Calu3 (cell line): ENCODE measurements at places on chromosomes 3 and 15.

- no peak for DNase-seq
Observed at GRCh38 chr3:127701280-127701911, 28.6 kb downstream of the ABTB1 start.

GRCh38 chr15:92974183-92974915 is 74.2 kb downstream of the CHD2 start:
- no peak for DNase-seq

- no peak for DNase-seq
Observed at GRCh38 chr3:77707281-77707680, 667.4 kb downstream of the ROBO2 start.

DNA sequence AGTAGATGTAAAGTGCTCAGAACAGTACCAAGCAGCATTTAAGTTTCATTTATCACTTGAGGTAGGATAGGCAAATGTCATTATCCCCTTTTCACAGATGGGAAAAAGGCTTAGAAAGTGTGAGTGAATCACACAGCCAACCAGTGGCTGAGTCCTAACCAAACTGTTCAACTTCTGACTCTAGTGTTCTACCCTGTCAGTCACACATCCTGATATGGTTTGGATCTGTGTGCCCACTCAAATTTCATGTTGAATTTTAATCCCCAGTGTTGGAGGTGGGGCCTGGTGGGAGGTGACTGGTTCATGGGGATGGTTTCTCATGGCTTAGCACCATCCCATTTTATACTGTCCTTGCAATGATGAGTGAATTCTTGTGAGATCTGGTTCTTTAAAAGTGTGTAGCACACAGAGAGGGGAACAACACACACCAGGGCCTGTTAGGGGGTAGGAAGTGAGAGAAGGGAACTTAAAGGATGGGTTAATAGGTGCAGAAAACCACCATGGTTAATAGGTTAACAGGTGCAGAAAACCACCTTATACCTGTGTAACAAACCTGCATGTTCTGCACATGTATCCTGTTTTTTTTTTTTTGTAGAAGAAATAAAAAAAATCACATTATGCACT is 304.7 kb downstream of the SUCLG2 start:
- no peak for DNase-seq

- DNase-seq: no peak
Observed at GRCh38 chr3:61912158-61912557, 350.8 kb downstream of the PTPRG start.

- DNase-seq: no peak
Observed at GRCh38 chr3:197010556-197011351, 18.9 kb downstream of the MELTF start.

DNA sequence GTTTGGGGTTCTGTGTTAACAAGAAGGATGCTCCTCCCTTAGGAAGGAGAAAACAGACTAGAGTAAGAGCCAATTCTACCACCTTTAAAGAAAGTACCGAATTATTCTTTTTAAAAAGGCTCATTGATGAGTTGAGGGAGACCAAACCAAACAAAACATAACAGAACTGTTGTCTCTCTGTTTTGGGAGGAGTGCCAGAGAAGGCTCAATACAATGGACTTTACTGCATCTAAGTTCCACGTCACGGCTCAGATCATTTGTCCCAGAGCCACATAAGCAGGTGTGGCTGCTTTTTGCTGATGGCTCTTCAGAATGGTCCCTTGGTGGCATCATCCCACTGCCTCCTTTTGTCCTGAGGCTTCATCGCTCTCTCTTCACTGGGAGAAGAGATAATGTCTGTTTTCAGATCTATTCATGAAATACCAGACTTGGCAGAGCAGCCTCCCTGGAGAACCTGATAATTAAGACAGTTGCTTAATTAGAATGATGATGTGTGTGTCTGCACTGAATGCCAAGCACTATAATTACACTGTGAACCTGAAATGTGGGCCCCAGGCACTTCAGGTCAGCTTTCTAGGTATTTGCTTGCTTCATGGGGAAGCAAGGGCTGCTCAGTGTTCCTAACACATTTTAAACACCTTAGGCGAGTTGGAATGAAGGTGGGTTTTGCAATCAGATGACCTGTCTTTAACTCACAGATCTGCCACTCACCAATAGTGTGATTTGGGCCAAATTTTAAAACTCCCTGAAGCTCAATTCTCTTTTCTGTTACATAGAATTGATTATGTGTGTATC is 335.2 kb upstream of the MCTP2 start:
- no peak for DNase-seq

GRCh38 chr3:140636406-140637138 is 41.3 kb upstream of the TRIM42 start:
- peak; percentile 30 for DNase-seq

- peak; percentile 78 for DNase-seq
Observed at GRCh38 chr3:132417695-132418411, 551 bp downstream of the DNAJC13 start.

GRCh38 chr15:33639978-33640377 is 328.3 kb upstream of the CHRM5 start:
- no peak for DNase-seq

- DNase-seq: no peak
Observed at GRCh38 chr15:60001610-60002527, 2.2 kb upstream of the FOXB1 start.

GRCh38 chr15:70420086-70420947 is 322.6 kb upstream of the TLE3 start:
- no peak for DNase-seq

- DNase-seq: no peak
Observed at GRCh38 chr3:50509715-50510114, 6.3 kb upstream of the CACNA2D2 start.

DNA sequence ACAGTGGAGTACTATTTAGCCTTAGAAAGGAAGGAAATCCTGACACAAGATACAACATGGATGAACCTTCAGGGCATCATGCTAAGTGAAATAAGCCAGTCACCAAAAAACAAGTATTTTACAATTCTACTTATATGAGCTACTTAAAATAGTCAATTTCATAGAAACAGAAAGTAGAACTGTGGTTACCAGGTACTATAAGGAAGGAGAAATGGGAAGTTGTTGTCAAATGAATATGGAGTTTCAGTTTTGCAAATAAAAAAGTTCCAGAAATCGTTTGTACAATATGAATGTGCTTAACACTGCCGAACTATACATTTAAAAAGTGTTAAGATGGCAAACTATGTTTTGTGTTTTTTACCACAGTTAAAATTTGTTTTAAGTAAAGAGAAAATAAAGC is 26.8 kb downstream of the TRANK1 start:
- no peak for DNase-seq

DNA sequence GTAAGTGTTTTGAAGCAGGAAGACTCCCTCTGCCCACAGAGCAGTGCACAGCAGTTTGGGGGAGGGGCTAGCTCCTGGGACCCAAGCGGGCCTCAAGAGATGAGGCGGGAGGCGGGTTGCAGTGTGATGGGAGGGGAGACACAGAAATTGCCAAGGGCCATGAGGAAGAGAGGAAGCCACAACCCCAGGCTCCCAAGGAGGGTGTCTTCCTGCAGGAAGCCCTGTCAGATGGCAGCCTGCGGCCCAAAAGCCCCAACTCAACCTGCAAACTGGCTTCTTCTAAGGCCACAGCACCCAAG is 7.3 kb upstream of the ISLR2 start:
- no peak for DNase-seq

DNA sequence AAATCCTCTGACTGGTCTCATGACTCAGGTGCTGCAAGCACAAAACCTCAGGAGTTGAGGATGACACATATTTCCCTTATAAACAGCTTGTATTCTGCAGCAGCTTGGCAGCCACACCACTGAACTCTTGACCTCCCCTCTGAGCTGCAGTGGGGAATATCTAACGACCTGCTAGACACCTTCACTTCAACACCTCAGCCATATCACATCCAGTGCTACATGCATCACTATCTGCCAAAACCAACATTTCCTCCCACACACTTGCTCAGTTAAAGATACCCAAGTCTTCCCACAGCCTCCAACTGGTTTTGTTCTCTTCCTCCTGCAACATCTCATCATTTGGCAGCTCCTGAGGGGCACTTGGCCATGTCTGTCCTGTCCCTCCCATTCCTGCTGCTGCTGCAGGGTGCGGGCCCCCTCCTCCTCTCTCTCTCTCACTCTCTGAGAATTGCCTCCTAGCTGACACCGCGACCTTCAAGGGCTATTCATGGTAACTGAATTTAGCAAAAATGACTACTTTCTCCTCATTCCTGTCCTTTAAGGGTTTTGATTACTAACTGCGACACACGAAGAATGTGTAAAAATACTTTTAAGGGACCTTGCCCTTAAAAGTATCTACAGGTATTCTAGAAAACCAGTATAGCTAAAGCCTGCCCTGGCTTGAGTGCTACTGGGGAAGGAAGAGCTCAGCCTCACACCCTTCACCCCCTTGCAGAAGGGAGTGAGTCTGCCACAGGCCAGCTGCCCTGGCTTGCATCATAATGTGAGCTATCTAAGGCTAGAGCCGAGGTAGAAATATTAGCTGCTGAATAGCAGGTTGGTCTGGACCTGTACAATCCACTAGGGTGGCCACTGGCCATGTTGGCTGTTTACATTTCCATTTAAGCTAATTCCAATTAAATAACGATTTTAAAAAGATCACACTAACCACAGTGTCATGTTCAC is 5.0 kb upstream of the CCR9 start:
- no peak for DNase-seq

GRCh38 chr15:28913171-28913765 is 27.5 kb downstream of the APBA2 start:
- DNase-seq: no peak

GRCh38 chr3:45084361-45084760 is 58.3 kb downstream of the CLEC3B start:
- no peak for DNase-seq

DNA sequence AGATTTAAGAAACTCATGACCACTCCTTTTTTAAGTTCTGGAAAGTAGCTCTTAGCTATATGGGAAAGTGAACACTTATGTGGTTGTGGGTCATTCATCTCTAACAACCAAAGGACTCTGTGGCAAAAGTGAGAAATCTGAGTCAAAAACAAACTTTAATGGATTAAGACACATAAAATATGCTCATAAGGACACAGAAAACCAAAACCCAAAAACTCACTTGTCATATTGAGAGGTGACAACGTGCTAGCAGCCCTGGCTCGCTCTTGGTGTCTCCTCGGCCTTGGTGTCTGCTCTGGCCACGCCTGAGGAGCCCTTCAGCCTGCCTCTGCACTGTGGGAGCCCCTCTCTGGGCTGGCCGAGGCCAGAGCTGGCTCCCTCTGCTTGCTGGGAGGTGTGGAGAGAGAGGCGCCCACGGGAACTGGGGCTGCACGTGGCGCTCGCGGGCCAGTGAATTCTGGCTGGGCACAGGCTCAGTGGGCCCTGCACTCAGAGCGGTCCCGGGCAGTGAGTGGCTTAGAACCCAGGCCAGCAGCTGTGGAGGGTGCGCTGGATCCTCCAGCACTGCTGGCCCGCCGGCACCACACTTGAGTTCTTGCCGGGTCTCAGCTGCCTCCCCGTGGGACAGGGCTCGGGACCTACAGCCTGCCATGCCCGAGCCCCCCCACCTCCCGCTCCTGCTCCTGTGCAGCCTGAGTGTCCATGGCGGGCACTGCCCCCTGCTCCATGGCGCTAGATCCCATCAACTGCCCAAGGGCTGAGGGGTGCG is 30.3 kb upstream of the SKIL start:
- DNase-seq: no peak

GRCh38 chr3:191066669-191067068 is 132.4 kb upstream of the OSTN start:
- DNase-seq: no peak

DNA sequence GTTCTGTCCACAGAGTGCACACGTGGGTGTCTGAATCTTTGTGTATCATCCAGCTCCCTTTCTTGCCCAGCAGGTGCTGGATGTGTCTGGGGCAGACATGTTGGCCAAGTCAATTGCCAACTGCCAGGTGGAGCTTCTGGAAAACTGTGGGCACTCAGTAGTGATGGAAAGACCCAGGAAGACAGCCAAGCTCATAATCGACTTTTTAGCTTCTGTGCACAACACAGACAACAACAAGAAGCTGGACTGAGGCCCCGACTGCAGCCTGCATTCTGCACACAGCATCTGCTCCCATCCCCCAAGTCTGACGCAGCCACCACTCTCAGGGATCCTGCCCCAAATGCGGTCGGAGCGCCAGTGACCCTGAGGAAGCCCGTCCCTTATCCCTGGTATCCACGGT is 12.5 kb upstream of the RPP14 start:
- no peak for DNase-seq

DNA sequence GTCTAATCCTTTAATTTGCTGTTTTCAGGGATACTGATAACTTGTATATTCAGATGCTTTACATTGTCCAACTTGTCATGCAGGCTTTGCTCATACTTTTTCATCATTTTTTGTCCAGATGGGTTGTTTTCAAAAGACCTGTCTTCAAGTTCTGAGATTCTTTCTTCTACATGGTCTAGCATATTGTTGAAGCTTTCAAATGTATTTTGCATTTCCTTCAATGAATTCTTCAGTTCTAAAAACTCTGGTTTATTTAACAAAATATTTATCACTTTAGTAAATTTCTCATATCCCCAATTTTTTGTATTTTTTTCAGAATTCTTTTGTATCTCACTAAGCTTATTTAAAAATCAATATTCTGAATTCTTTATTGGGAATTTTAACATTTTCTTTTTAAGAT is 388.3 kb upstream of the IL12A start:
- no peak for DNase-seq

GRCh38 chr15:100780208-100780800 is 99.3 kb upstream of the ALDH1A3 start:
- no peak for DNase-seq

GRCh38 chr15:38129531-38130204 is 123.0 kb upstream of the SPRED1 start:
- no peak for DNase-seq

GRCh38 chr15:22956978-22957260 is 23.2 kb downstream of the CYFIP1 start:
- DNase-seq: no peak

- DNase-seq: no peak
Observed at GRCh38 chr3:12323237-12323636, 34.4 kb downstream of the PPARG start.

DNA sequence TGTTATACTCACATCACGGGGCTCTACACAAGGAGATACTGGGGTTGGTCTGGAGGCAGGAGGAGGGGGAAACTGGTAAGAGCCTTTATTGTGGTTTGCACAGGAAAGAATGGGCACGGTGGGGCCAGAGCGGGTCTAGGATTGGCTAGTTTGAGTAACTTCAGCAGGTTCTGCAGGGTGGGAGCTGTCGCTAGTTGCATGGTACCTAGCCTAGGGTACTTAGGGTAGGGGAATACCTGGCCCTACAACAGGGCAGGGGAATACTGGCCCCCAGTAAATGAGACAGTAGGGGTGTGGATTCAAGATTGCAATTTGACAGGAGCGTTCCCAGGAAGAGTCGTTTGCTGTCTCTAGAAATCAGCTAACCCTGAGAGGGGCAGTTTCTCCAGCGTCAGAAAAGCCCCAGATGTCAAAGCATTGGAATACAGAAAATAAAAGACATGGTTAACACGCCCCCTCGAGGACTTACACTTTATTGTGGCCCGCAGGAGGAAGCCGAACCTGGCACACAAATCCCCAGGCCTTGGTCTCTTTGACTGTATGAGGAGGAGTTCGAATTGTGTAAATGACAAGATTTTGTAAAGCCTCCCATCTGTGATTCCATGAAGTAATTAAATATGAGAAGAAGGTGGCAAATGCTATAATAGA is 32.0 kb downstream of the ST8SIA2 start:
- no peak for DNase-seq

- DNase-seq: no peak
Observed at GRCh38 chr3:110474397-110474796, 597.2 kb upstream of the NECTIN3 start.
